ENCODE measurements at places on chromosomes 11 and 22.
A peak's percentile ranks its signal among the peaks of the same experiment; 100 is the strongest.

GRCh38 chr11:130593064-130593463 is 144.6 kb downstream of the ADAMTS15 start:
- H3K36me3 ChIP-seq = no peaks in the 10 kb centered on the region
- no peak overlapping the region for H3K4me3 ChIP-seq
- H3K27ac ChIP-seq = no peak overlapping the region
- H3K4me1 ChIP-seq = no peaks in the 10 kb centered on the region
- DNase-seq = no peak

- peak overlapping the region; percentile 65 for H3K27ac ChIP-seq
- H3K36me3 ChIP-seq = peaks cover 9% of the 10 kb centered on the region
- DNase-seq = no peak
- H3K4me3 ChIP-seq = peak overlapping the region; percentile 77
- peaks cover 22% of the 10 kb centered on the region for H3K4me1 ChIP-seq
Observed at GRCh38 chr11:31809857-31810778, 1.0 kb downstream of the PAX6 start.

GRCh38 chr11:128066399-128066798 is 521.0 kb downstream of the ETS1 start:
- no peaks in the 10 kb centered on the region for H3K36me3 ChIP-seq
- H3K27ac ChIP-seq = no peak overlapping the region
- no peak overlapping the region for H3K4me3 ChIP-seq
- no peak for DNase-seq
- H3K27me3 ChIP-seq = peaks cover 8% of the 10 kb centered on the region

DNA sequence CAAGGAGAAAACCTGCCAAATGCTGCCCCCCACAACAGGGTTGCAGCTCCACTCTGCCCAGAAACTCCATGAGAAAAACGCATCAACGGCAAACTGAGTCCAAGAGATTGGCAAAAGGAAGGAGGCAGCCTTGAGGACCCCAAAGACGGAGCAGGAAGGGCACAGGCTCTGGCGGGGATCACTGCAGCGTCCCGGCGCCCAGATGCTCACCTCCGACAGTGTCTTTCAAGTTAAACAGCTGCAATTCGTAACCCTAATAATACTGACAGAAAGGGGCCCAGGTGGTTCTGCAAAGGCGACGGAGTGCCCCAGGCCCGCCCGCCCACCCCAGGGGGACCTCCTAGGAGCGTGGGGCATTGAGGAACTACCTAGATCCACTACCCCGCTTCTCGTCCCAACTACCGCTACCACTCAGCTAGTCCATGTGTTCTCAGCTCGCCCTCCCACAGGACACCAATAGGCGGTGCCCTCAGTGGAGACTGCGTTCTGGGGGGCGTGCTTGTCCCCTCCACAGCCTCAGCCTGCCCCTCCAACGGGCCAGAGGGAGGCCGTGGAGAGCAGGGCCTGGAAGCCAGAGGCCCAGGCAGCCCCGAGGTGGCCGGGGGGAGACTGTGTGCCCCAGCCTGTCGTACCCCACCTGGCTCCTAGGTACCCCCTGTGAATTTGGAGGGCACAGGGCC is 127.4 kb downstream of the PHF21B start:
- no peak for DNase-seq
- peaks cover 2% of the 10 kb centered on the region for H3K27me3 ChIP-seq
- H3K4me1 ChIP-seq = no peaks in the 10 kb centered on the region
- no peaks in the 10 kb centered on the region for H3K36me3 ChIP-seq
- H3K27ac ChIP-seq = no peak overlapping the region

DNA sequence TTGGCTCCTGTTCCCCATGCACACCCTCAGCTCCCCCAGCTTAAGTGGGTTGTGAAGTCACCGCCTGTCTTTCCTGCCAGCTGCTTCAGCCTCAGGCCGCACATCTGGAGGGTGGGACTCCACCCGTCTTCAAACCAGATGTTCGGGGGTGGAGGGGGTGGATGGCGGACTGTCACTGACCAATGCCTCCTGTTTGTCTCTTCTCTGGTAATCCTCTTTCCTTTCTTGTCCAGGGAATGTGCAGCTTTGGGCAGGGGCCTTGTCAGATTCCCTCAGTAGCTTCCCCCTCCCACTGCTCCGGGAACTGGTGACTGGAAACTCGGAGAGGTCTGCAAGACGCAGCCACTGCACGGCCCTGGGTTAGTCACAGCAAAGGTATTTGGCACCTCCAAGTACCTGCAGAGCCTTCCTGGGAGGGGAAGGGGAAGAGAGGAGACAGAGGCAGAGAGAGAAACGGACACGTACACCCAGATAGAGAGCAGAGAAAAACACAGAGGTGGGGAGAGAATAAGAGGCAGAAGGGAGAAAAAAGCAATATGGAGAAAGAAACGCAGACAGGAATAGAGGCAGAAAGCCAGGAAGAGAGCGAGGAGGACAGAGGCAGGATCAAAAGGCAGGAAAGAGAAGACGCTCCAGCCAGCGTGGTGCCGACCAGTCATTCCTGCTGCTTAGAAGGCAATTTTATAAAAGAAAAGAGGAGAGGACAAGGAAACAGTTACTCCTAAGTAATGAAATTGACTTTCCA is 56.1 kb upstream of the TIMP3 start:
- H3K36me3 ChIP-seq = no peaks in the 10 kb centered on the region
- peaks cover 14% of the 10 kb centered on the region for H3K27me3 ChIP-seq
- no peak overlapping the region for H3K27ac ChIP-seq
- no peak overlapping the region for H3K4me3 ChIP-seq
- no peaks in the 10 kb centered on the region for H3K4me1 ChIP-seq
- no peak for DNase-seq

DNA sequence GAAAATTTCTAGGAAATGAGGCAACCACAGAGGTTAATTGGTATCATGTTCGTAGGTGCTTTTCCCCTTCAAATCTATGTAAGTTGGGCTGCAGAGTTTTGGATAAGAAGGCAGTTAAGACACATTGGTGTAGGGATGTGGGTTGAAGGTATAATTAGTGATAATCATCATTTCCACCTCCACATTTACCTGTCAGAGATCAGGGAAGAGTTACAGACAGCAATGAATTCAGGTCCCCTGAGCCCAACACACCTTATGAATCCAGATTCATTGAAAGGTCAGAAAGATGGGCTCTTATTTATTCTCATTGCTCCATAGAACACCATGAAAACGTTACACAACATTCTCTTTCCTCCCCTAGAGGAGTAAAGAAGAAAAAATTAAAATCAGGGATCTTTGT is 308.7 kb downstream of the C11orf87 start:
- no peak overlapping the region for H3K27ac ChIP-seq
- H3K4me3 ChIP-seq = no peak overlapping the region
- H3K27me3 ChIP-seq = no peaks in the 10 kb centered on the region
- DNase-seq = no peak
